ENCODE measurements at places on chromosomes 16 and 17. TPM values are rescaled to one million over a fixed set of nuclear protein-coding genes. Genes with fewer than 3 reads are reported as not detected.

HP gene
- polyA plus RNA-seq: 43.5 TPM

GRCh38 chr17:670286-670685 lies 44.4 kb downstream of the VPS53 start:
- DNase-seq: no peak

- DNase-seq: no peak
These were observed 208.3 kb upstream of the N4BP1 start for GRCh38 chr16:48818257-48818656.

- DNase-seq: no peak
These were observed 1.8 kb downstream of the IL27 start for GRCh38 chr16:28504707-28505404.
